Common myeloid progenitor, CD34-positive (primary cell): ENCODE measurements at places on chromosomes 7 and 10.

DNA sequence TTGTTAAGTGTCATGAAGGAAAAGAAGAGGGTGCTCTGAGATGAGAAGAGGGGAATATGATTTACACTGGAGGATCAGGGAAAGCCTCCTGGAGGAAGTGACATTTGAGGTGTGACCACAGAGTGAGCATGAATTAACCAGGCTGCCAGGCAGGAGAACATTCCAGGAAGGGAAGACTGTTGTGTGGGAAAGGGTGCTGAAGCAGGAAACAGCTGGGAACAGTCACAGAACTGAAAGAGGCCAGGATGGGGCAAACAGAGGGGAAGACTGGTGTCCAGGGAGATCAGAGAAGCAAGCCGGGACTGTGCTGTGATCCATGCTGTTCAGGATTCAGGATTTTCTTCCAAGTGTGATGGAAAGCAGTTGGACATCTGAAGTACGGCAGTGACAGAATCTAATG is 14.9 kb downstream of the HIPK2 start:
- DNase-seq: no peak

DNA sequence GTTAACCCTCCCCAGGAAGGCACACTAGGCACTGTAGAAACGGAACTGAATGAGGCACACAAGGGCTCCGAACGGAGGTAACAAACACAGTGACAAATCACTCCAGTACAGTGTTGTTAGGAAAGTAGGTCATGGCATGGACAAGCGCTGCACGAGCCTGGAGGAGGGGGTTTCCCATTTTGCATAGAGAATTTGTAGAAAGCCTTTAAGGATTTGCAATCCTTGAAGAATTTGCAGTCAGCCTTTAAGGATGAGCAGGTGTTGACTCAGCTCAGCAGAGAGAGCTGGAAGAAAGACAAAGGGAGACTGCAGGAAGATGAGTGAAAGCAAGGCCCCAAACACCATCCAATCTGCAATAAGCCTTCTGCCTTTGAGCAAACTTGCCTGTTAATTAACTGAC is 51.1 kb upstream of the PPP1R3C start:
- no peak for DNase-seq

DNA sequence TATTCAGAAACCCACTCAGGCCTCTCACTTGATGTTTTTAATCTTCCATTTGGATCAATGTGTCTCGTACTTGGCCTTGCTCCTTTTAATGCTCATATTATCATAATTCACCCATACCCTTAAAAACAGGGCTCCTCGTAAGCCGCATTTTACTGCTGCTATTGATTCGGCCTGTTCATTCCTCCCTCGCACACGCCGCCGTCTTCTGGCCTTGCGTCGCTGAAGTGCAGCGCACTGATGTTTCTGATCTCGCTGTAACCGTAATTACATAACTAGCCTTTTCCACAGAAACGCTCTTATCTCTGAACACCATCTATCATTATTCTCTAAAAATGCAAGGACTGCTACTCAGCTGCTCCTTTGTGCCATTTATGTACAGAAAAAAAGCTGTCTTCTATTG is 544.5 kb upstream of the FOXK1 start:
- no peak for DNase-seq

DNA sequence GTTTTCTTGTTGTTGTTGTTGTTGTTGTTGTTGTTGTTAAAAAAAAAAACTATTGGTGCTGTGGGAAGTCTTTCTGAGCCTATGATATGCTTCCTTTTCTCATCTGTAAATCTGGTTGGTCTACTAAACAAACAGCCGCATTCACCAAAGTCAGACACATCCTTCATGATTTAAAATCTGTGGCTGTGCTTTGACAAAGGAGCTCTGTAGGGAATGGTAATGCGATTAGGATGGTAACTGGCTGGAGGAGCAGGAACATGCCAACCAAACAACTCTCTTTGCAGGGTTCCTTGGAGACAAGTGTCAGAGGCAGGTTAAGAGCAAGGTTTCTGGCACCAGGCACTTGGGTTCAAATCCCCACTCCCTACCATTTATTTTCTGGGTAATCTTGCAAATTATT is 14.9 kb upstream of the SP4 start:
- no peak for DNase-seq

GRCh38 chr10:113533801-113534200 is 19.1 kb upstream of the HABP2 start:
- DNase-seq: no peak

GRCh38 chr7:36232971-36233550 is 80.0 kb downstream of the EEPD1 start:
- DNase-seq: no peak

DNA sequence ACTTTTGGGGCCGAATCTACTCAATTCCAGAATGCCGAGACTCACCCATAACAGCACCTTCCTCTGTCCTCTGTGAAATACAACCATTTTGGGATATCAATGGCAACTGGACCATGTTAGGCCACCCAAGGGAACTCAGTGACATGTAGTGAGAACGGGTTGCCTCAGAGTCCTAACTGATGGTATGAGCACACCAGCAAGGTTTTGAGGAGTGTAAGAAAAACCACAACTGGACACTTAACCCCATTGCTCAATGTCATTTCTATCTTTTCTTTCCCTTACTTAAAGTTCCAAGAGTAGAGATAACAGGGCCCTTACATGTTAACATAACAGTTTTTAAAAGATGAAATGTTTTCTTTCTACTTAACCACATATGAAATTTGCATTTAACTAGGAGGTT is 67.1 kb downstream of the TNS3 start:
- DNase-seq: no peak

DNA sequence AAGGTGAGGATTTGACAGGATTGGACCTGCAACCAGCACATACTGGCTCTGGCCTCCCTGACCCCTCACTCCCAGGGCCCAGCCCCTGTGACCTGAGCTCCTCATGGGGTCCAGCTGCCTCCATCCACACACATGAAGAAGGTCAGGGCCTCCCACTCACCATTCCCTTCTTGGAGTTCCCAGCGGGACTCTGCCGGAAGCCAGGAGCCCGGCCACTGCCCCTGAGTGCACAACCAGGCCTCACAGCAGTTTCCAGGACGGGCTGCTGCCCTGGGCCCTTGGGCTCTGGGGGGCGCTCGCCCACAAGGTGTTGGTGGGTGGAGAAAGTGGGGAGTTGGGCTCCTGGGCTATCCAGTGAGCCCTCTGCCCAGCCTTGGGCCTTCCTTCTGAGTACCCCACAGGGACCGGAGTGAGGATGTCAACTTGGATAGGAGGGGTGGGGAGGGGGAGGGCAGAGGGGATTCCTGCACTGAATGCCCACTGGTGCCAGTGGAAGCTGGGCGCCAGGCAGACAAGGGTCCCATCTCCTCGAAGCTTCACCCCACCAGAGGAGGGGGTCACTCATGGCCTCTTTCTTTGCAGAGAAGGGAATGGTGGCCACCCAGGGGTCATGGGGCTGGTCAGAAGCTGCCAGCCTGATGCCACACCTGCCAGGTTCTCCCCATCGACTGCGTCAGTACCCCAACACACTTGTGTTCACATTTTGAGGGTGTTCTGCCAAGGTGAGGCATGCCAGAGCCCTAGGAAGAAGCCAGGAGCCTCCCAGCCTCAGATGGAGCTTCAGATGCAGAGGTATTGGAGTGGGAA is 115.3 kb downstream of the PTPN20 start:
- no peak for DNase-seq

- DNase-seq: no peak
These were observed 42.5 kb downstream of the FOXK1 start for GRCh38 chr7:4724648-4725013.

- no peak for DNase-seq
These were observed 8.1 kb downstream of the CYP26A1 start for GRCh38 chr10:93081834-93082233.

DNA sequence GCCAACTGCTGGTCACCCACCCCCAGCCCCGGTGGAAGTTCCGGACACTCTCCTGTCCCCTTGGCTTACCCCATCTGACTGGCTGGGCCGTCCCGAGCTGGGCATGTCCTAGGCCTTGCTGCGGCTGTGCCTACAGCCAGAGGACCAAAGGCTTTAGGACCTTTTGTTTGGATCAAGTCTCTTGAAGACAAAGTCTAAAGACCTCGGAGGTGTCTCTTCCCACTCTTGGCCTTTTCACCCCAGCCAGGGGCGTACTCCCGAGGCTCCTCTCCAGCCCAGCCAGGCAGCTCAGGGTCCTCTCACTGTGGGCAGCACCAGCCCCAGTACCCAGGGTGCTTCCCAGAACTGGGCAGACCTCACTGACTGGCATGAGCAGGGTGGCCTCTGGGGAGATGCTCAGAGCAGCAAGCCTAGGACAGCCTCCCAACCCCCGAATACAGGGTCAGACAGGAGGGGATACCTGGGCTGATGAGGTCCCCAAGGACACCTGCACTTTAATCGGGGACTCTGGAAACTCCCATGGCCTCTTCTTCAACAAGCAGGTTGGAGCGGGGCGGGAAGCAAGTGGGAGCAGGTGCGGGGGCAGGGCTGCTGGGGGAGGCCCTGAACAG is 2.7 kb upstream of the PWWP2B start:
- no peak for DNase-seq

- DNase-seq: no peak
These were observed 86.7 kb downstream of the MICU1 start for GRCh38 chr10:72539137-72539536.
